ENCODE measurements at places on chromosomes 6 and 20.

DNA sequence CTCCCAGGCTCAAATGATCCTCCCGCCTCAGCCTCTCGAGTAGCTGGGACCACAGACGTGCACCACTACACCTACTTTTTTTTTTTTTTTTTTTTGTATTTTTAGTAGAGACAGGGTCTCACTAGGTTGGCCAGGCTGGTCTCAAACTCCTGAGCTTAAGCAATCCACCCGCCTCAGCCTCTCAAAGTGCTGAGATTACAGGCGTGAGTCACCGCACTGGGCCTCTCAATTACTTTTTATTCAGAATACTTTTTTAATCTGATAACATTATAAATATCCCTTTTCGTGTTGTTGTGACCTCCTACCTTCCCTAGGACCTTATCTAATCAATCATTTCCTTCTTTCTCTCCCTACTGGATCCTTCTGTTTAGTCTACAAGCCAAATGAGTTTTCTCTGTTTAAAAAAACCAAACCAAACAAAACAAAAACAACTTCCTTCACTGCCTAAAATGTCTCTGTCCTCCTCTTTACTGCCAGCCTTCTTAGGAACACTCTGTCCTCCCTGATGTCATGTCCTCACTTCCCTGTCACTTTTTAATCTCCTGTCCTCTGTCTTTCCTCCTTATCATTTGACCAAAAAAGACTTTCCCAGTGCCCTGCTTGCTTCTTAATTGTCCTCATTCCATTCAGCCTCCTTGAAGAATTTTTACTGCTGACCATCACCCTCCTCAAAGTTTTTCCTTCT is 85.0 kb downstream of the CAP2 start:
- no peak for DNase-seq

- no peak for DNase-seq
Measured at GRCh38 chr20:46751856-46752255, 42.4 kb downstream of the SLC2A10 start.

GRCh38 chr20:43936805-43937204 is 22.2 kb downstream of the TOX2 start:
- no peak for DNase-seq

DNA sequence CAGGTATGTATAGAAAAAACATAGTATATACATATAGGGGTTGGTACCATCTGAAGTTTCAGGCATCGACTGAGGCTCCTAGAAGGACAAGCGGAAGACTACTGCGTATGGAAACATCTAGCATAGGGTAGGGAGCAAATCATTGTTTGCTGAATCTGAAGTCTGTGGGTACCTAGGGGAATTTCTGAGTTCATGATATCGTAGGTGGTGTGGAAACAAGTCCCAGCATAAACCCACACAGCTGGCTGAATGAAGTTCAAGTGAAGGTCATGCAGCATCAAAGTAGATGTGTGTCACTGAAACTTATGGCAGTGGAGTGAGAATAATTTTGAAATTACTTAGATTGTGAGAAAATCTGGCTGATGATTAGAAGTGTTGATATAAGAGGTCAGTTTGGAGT is 39.4 kb downstream of the MAP7 start:
- DNase-seq, result no peak

GRCh38 chr6:166281104-166281503 is 27.1 kb downstream of the PRR18 start:
- DNase-seq, result no peak
